ENCODE measurements at places on chromosomes 12 and 14.

DNA sequence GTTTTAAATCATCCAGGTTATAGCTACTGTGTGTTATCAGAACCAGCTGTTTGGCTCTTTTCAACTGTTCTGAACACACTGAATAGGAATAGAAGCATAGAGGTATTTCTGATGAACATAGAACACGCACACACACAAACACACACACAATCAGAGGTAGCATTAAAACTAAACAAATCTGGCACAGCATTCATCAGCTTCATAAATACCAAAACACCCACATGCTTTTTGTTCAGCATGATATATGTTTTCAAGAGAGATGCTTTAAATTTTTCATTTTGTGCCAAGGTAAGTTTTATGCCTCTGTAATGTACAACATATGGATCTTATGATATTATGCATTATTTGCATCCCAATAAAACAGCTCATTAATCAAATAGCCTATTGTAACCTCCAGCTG is 208.6 kb downstream of the GALC start:
- no peak for DNase-seq

DNA sequence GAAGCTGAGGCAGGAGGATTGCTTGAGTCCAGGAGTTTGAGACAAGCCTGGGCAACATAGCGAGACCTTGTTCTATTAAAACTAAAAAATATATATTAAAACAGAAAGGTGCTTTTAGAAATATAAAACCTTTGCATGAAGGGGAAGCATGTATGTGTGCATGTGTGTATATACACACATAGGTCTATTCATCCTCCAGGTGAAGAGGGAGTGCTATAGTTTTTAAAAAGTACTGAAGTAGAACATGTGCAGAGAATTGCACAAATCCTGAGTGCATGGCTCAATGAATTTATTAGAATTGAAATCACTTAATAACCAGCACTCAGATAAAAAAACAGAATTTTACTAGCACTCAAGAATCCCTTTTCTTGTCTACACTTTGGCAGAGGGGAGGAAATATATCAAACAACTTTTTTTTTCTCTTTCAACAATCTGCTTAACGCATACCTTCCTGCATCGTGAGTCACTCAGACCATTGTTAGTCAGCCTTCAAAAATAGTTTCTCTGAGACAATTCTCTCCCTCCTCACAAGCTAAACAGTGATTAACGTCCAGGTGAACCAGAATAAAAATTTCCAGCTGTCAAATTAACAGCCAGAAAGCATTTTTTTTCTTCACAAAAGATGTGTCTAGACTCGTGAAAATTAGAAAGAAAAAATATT is 17.7 kb upstream of the NEDD1 start:
- no peak for DNase-seq

GRCh38 chr12:83462419-83462818 is 775.7 kb downstream of the TMTC2 start:
- DNase-seq, result no peak

GRCh38 chr14:84435820-84436324 is 1094.1 kb upstream of the FLRT2 start:
- DNase-seq, result no peak

- DNase-seq, result no peak
Observed at GRCh38 chr12:3771853-3772252, 18.9 kb upstream of the CRACR2A start.

DNA sequence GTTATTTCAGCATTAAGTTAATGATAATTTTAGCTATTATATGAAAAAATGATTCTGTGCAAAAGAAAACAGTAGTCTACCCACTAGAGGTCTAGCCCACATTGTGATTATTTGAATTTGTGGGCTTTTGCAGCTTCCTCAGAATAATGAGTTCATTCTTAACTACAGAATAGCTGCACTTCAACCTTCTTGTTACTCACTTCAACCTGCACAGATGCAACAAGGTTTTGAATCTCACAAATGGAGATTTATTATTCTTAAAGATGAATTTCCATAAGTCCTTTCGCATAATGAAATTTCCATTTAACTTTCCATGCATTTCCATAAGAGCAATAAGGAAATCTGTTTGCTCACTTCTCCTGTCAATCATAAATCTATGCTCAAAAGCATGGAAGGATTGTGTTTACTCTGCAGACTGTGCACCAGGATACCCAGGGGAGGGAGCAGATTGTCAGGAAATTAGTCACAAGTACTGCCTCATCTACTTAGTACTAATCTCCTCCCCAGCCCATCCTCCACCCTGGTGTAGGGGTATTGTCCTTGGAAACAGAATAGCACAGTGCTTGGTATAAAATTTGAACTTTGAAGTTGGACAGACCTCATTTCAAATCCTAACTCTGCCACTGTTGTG is 24.1 kb downstream of the PTGER2 start:
- DNase-seq, result no peak

GRCh38 chr14:88005050-88005481 is at the start of gene GPR65:
GPR65 (plus strand) TSS chr14:88005135; CDS start chr14:88010848, 5,713 bp downstream.
- no peak for DNase-seq

DNA sequence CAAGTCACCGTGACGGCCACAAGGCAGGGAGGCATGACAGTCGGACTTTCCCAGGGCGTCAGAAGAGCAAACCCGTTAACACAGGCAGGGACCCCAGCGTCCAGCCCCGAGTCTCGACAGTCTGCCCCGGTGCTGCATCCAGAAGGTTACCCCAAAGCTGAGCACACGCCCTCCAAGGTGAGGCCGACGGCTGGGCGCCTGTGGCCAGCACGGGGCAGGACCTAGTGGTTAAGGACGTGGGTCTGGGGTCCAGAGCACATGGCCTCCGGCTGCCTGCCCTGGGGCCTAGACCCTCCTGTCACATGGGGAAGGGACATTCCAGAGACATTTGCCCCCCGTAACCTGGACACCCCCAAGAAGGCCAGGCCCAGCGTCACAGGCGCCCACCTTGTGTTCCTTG is 29.7 kb upstream of the BTBD6 start:
- DNase-seq, result no peak

DNA sequence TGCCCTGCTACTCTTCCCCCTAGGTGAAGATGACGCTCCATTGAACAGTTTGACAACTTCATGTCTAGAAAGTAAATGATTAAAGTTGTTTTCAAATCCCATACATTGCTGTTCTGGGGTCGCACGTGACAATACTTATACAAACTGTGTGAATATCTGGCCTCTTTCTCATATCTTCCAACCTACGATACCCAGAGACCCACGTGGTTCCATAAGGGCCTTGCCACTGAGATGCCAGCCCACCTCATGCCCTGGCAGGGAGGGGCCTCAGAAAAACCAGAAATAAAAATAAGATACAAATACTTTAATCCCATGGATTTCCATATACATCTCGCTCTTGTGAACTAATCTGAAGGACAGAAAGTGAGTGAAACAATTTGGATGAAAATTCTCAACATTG is 4.5 kb downstream of the GZMB start:
- DNase-seq, result no peak

All from stimulated activated CD4-positive, alpha-beta T cell treated with anti-CD3 and anti-CD28 coated beads, Interleukin-2, amount 100 ng/mL, for 24 hours (primary cell).